ENCODE measurements at places on chromosomes 16 and 17.

DNA sequence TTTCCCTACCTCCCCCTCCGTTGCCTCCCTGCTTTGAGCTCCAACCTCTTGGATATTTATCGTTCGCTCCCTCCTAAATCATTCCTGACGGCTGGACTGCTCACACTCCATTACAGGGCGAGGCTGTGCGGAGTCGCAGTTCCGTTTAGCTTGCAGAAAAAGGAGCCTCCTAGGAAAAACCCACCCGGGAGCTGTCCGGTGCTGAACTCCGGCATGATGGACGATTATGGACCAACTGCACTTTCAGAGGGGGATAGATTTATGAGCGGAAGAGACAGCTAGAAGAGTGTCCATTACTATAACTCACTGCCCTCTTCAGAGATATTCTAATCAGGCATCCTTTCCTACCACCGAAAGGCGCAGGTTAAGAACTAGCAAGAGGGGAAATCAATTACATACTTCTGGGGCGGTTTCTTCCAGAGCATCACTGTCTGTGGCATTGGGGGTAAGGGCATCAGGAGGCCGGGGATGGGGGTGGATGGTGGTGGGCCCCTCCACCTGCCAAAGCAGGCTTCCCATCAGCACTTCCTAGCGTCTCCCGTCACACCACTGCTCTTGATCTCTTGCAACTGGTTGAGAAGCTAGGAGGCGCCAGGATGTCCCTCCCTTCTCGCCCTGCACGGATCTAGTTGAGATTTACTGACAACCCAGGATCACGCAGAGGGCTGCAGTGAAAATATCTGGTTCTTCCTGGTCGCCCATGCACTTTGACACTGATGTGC, 251.2 kb downstream of the ENGASE start:
- no peak for DNase-seq

GRCh38 chr17:55641676-55642081, 81.0 kb downstream of the TMEM100 start:
- no peak for DNase-seq

GRCh38 chr17:39094607-39095308, 56.7 kb downstream of the PLXDC1 start:
- DNase-seq, result no peak

- DNase-seq, result peak; percentile 65
These were observed 161.1 kb upstream of the CACNG5 start for GRCh38 chr17:66673668-66674276.
